Activated naive CD4-positive, alpha-beta T cell treated with anti-CD3 and anti-CD28 coated beads, Interleukin-2, amount 50 U/mL, for 16 hours (primary cell): ENCODE measurements at places on chromosomes 5 and 9.

DNA sequence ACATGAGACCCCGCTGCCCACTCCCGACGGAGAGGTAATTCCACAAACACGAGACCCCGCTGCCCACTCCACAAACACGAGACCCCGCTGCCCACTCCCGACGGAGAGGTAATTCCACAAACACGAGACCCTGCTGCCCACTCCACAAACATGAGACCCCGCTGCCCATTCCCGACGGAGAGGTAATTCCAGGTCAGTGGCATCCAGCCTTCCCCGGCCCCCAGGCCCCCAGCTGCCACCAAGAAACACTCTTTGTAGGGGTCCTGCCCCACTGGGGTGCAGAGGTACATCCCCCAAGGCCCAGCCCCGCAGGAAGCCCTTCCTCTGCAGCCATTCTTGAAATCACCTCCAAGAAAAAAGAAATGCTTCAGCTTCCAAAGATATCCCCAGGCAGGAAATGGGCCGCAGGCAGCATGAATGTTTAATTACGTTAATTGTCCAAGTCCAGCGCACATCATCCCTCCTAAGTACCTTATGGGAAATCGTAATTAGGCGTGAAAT lies 115.9 kb downstream of the ADAMTS2 start:
- no peak for DNase-seq

DNA sequence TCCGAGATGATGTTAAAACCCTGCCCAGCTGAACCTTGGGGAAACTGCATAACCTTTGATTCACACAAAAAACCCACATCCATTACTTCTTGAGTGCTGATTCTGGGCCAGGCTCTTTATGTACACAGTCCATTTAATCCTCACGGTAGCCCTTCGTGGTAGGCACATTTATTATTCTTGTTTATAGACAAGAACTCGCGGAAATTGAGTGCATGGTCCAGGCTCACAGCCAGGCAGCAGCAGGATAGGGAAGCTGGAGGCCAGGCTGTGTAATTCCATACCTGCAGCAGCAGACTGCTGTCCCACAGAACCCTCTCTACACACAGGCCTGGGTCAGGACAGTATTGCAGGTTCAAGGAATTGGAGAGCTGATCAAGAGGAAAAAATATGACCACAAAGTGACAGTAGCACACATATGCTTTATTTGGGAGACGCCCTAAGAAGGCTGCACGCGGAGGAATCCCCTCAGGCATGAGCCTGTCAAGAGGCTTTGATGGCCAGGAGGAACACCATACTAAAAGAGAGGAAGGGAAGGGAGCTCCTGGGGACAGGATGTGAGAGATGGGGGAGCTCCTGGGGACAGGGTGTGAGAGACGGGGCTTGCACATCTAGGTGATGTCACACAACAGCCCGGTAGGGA lies 28.4 kb upstream of the FAM120A start:
- no peak for DNase-seq

- no peak for DNase-seq
These were observed 10.6 kb upstream of the TRPC7 start for GRCh38 chr5:136375920-136376319.

- DNase-seq: no peak
These were observed 80.5 kb downstream of the NREP start for GRCh38 chr5:111676466-111676865.

GRCh38 chr5:131416729-131417128 lies 152.9 kb downstream of the CDC42SE2 start:
- no peak for DNase-seq

DNA sequence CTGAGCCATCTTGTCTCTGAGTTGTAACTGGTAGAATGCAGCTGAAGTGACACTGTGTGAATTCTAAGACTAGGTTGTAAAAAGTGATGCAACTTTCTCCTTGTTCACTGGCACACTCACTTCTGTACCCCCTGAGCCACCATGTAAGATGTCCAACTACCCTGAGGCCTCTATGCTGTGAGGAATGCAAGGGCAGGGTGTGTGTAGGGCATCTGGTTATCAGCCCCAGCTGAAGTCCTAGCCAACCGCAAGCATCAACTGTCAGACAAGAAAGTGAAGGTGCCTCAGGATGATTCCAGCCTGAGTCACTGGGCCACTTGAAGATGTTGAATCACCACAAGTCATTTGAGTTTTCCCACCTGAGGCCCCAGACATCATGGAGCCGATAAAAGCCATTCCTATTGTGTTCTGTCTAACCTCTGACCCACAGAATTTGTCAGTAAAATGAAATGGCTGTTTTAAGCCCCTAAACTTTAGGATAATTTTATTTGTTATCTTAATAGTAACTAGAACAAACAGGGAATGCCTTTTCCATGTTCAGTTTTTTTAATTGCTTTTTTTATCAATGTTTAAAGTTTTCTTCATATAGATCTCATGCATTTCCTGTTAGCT lies 18.7 kb upstream of the RHOBTB3 start:
- DNase-seq: peak; percentile 30

DNA sequence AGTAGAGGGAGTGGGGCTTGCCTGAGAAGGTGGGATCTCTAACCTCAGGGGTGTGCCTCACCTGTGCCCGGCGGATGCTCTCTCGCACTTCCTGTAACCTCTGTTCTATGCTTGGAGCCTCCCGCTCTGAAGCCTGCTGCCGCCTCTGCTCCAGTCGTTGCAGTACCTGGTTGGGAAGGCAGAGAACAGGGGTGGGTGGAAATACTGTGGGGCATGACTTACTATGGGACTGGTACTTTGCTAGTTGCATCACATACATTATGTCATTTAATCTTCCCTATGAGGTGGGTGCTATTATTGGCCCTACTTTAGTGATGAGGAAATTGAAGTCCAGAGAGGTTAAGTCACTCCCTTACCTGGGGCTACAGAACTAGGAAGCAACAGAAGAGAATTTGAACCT lies 5.2 kb downstream of the FCHSD1 start:
- no peak for DNase-seq

- no peak for DNase-seq
These were observed 367.0 kb upstream of the DAP start for GRCh38 chr5:11128021-11128420.

DNA sequence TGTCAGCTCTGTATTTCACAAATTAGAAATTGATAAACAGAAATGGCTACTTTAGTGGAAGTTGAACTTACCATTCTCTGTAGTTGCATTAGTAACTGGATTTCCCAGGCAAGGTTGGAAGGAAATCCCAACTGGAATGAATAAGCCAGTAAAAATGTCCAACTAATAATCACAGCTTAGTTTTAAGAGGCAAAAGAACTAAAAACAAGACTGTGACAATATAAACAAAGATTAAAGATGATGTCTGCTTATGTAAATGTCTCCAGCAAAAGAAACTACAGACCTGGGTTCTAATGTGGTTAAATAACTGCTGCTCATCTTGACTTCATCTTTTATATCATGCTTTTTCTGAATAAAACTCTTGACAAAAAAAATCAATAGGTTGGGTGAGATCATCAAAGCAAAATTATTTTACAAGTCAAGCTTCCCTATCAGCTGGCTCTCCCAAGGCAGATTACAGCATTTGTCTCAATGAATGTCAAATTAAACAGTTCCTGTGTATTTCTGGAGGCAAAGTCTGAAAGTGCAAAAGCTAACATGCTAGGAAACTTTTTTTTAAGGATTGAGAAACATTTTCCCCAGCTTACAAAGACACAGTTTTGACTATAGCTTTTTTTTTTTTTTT lies 62.3 kb upstream of the HMHB1 start:
- DNase-seq: no peak

GRCh38 chr9:3939820-3940219 lies 360.0 kb downstream of the GLIS3 start:
- no peak for DNase-seq

DNA sequence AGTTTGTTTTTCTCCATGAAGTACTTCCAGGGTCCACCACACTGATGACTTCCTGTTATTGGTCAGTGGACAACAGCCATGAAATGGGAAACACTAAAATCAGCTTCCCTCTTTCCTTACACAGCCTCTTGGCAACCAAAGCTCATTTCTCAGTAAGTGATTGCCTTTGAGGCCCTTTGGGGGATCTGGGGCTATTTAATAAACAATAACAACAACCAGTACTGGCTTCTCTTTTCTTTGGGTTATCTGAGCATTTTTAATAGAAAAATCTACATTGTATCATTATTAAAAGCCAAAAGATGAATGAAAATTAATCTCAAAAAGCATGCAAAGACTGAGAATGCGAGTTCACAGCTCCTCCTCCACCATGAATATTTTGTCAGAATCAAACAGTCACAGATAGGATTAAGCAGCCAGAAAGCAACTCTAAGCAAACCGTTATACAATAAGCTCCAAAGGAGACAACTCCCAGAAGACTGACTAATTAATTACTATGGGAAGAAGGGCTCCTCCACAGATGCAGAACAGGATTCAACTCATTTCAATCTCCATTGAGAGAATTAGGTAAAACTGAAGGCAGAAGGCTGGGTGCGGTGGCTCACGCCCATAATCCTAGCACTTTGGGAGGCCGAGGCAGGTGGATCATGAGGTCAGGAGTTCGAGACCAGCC lies 68.3 kb downstream of the SERINC5 start:
- DNase-seq: no peak

- DNase-seq: peak; percentile 43
These were observed 90.2 kb downstream of the HACD4 start for GRCh38 chr9:20941174-20941690.

GRCh38 chr9:95379630-95380029 lies 62.1 kb upstream of the FANCC start:
- DNase-seq: no peak

DNA sequence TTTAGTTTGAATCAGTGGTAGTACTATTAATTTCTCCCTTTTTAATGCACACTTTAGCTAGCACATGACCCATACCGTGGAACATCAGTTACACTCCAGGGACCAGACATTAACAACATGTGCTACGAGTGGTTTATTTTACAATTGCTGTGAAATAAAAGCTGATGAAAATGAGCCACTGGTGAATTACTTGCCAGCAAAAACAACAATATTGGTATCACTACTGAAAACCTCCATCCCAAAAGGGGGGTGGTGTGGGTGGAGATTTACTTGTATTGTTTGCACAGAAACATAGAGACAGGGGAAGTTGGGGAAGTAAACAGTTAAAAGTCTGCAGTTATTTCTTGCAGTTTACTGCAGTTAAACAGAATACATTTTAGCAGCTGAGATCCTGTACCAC lies 369.6 kb upstream of the GRAMD2B start:
- no peak for DNase-seq

- DNase-seq: no peak
These were observed 354.8 kb downstream of the TAF11L14 start for GRCh38 chr5:17989036-17989435.

DNA sequence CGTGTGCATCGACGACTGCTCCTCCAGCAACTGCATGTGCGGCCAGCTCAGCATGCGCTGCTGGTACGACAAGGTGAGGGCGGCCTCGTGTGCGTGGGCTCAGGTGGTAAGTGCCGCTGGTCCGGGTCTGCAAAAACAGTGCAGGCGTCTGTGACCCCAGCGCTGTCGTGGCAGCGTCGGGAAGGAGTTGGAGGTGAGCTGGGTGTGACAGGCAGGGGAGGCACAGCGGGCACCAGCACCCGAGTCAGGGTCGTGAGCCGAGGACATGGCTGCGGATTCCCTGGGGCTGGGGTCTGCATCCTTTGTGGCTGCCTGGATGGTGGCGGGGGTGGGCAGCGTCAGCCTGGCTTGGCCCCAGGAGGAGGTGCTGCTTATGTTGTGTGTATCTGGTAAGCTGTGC lies 63.1 kb upstream of the CACNA1B start:
- no peak for DNase-seq

DNA sequence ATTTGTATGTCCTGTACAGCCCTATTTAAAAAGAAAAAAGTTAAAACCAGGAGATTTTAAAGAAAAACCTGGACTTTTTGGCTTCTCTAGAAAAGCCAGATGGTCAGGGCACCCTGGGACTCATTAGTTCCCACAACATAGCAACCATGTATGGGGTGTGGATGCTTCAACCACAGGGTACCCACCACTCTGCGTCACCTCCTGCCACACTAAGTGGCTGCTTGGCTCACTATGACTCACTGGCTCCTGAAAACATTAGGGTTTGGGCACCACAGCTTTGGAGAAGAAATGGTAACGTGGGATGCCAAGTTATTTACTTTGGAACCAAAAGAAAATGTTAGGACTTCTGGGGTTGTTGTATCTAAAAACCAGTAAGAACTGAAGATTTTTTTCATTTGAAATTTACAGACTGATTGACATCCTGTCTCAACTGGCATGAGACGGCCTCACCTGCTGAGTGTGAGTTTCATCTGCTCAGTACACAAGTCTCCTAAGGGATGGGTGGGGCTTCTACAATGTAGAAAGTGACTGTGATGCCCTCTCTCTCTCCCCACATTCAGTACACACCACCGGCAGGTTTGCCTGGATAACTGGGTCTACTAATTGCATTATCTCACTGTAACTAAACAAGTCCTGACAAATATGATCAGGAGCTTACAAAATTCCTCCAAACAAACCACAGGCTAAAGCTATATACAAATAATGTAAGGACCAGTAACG lies 103.9 kb downstream of the ESM1 start:
- no peak for DNase-seq

GRCh38 chr5:143309661-143310431 lies 93.6 kb downstream of the NR3C1 start:
- no peak for DNase-seq

- no peak for DNase-seq
These were observed 75.7 kb downstream of the C5orf15 start for GRCh38 chr5:133892774-133893173.

DNA sequence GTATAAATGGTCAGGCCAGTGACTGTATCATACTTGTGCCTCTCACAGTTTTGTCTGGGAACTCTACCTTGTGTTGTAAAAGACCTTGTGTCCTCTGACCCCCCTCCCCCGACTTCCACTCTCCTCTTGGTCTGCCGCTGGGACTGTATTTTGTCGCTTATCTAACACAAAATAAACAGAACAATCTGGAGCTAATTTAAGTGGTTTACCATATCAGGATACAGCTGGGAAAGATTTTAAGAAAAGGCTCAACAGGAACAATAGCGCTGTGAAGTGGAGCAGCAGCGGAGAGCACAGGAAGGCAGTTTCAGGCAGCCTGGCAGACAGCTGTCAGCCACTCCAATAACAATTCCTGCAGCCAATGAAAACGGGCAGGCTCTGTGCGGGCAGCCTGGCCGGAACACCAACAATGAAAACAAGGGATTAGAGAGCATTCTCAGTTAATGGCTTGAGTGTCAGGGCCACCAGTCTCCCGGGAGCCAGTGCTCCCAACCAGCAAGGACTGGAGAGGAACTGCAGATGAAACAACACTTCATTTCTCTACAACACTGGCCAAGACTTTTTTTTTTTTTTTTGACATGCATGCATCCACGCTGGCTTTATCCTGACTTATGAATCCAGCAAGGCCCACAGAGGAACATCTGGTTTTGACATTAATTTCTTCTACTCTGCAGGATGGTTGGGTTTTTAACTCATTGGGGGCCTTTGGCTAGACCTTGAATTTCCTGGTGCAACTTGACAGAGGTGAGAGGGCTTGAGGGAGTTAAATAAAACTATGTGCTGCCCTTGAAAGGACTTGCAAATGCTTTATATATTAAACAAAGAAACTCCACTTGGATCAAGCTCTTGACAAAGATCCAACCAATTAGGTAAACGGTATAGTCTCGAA lies 76.7 kb downstream of the ARSB start:
- DNase-seq: no peak

- no peak for DNase-seq
These were observed 23.8 kb upstream of the AP3B1 start for GRCh38 chr5:78318337-78318736.
